Stomach (tissue), 19 donors: ENCODE measurements at places on chromosomes 3 and 15. TPM values are rescaled to one million over a fixed set of nuclear protein-coding genes. Genes with fewer than 3 reads are reported as not detected.

Gene MEX3B
- not detected for total RNA-seq

GRCh38 chr3:192408647-192409200, 318.6 kb downstream of the FGF12 start:
- peak overlapping the region; percentile 56 for H3K4me3 ChIP-seq
- H3K36me3 ChIP-seq = no peaks in the 10 kb centered on the region
- H3K4me1 ChIP-seq = peaks cover 4% of the 10 kb centered on the region
- peak overlapping the region; percentile 37 for H3K27ac ChIP-seq
- DNase-seq = peak; percentile 51
- H3K27me3 ChIP-seq = peaks cover 51% of the 10 kb centered on the region

Gene MAGI1
- 237 TPM for total RNA-seq

DNA sequence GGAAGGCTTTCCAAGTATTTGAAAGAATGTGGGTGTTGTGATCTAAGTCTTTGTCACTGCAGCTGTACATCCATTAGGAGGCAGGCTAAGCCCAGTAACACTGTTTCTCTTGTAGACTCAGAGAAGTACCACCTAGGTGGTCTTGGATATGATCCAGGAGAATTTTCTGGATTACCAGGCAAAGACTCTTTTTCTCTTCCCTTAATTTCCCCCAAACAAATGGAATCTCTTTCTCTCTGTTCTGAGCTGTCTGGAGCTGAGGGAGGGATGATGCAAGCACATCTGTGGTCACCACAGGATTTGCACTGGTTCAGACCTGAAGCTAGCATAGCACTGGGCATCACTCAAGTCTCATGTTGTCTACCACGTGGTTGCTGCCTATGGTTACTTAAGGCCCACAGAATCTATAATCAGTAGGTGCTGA, 227.6 kb downstream of the NECTIN3 start:
- H3K27ac ChIP-seq = no peak overlapping the region
- DNase-seq = no peak
- H3K4me1 ChIP-seq = no peaks in the 10 kb centered on the region
- no peaks in the 10 kb centered on the region for H3K36me3 ChIP-seq
- no peaks in the 10 kb centered on the region for H3K27me3 ChIP-seq
- no peak overlapping the region for H3K4me3 ChIP-seq

GRCh38 chr3:45612918-45613602, 18.5 kb downstream of the LIMD1 start:
- H3K27ac ChIP-seq = peak overlapping the region; percentile 32
- DNase-seq = no peak
- no peaks in the 10 kb centered on the region for H3K27me3 ChIP-seq
- H3K36me3 ChIP-seq = peaks cover 6% of the 10 kb centered on the region

Gene ZIC4
- not detected for total RNA-seq
